ENCODE measurements at places on chromosomes 1 and 21.

GRCh38 chr21:18387994-18388393 lies 15.6 kb downstream of the TMPRSS15 start:
- no peak for DNase-seq

DNA sequence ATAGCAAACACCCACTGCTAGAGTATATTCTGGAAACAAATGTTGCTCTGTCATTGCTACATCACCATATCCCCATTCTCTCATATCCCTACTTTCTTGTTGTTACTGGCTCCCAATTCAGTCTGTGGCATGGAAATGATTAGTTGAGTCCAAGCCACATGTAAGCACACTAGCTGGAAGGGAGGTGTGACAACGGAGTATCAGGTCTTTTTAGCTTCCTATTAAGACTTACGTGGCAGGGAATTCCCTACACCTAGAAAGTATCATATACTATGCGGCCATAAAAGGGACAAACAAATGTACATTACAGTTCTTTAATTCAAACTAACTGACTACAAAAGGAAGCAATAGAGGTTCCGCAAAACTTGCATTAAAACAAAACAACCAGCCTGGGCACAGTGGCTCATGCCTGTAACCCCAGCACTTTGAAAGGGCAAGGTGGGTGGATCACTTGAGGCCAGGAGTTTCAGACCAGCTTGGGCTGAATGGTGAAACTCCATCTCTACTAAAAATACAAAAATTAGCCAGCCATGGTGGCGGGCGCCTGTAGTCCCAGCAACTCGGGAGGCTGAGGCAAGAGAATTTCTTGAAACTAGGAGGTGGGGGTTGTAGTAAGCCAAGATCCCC lies 48.6 kb downstream of the INTS7 start:
- DNase-seq: no peak

- no peak for DNase-seq
These were observed 5.0 kb downstream of the MTF1 start for GRCh38 chr1:37854406-37854805.

GRCh38 chr1:203522237-203522636 lies 28.3 kb downstream of the OPTC start:
- no peak for DNase-seq

- DNase-seq: no peak
These were observed 5.6 kb downstream of the TMEM234 start for GRCh38 chr1:32216566-32216965.

GRCh38 chr1:102852613-102853012 lies 255.7 kb downstream of the COL11A1 start:
- DNase-seq: no peak

GRCh38 chr1:29620631-29621030 lies 384.3 kb downstream of the PTPRU start:
- DNase-seq: no peak

- DNase-seq: no peak
These were observed 289.8 kb downstream of the NTNG1 start for GRCh38 chr1:107430540-107431228.

All from T follicular helper cell (primary cell).